Anterior cingulate cortex (tissue), 58 donors: ENCODE measurements at places on chromosomes 12 and 14.

DNA sequence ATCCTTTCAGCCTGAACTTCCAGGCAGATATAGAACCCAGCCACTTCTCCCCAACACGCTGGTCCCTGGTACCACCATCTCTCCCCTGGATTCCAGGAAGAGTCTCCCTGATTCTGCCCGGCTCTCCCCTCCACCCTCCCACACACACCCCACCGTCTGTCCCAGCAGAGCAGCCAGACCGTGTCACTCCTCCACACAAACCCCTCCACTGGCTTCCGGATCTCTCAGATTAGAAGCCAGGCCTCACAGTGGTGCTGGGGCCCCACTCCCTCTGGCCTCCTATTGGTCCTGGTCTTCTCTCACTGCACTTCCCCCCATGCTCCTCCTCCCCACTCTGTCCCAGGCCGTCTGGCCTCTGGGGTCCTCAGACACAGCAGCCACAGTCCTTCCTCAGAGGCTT is 52.4 kb upstream of the CDKN3 start:
- DNase-seq, result no peak

DNA sequence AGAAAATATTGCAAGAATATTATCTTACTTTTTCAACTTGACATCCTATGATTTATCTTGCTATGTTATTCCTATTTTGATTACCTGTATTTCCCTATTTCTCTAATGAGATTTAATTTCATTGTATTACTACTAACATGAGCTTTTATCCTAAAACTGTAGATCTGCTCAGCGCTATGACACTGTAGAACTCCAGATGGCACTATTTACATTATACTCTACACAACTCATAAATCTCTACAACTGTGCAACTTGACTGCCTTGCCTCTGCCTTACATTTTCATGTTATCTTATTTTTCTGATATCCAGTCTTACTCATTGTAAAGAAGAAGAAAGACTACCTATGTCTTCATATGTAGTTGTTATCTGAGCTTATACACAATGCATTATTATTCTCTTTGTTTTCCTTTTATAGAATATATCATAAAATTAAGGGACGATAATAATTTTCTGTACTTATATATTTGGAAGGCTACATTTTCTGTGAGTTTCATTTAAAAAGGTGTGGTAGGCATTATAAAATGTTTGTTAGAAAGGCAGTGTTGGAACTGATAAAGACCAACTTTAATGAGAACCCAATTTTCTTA is 24.1 kb downstream of the NUP37 start:
- no peak for DNase-seq

DNA sequence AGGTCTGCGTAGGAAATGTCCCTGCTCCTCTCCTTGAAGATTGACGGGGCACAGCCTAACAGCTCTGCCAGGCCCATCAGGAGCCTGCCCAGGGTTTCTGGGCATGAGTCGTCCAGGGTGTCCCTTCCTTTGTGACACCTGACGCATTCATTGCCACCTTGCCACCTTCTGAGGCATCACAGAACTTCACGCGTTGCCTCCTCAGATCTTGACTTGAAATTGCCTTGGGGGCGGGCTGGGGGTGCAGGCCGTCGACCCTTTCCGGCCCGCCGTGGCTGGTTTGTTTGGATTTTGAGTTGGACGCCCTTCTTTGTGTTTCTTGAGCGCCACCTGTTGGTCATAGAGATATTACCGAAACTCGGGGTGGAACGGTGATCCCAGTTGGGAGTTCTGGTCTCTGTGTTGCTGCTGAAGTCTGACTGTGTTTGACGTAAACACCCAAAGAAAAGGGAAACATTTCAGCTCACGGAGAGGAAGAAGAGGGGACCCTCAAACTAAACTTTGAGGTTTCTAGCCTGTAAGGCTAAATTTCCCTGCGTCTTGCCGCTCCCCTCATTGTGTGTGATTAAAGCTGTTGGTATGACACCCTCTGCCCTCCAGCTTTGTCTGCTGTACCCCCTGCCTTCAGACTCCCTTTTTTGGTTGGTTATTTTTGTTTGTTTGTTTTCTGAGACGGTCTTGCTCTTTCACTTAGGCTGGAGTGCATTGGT is 44.6 kb downstream of the MLXIP start:
- no peak for DNase-seq

DNA sequence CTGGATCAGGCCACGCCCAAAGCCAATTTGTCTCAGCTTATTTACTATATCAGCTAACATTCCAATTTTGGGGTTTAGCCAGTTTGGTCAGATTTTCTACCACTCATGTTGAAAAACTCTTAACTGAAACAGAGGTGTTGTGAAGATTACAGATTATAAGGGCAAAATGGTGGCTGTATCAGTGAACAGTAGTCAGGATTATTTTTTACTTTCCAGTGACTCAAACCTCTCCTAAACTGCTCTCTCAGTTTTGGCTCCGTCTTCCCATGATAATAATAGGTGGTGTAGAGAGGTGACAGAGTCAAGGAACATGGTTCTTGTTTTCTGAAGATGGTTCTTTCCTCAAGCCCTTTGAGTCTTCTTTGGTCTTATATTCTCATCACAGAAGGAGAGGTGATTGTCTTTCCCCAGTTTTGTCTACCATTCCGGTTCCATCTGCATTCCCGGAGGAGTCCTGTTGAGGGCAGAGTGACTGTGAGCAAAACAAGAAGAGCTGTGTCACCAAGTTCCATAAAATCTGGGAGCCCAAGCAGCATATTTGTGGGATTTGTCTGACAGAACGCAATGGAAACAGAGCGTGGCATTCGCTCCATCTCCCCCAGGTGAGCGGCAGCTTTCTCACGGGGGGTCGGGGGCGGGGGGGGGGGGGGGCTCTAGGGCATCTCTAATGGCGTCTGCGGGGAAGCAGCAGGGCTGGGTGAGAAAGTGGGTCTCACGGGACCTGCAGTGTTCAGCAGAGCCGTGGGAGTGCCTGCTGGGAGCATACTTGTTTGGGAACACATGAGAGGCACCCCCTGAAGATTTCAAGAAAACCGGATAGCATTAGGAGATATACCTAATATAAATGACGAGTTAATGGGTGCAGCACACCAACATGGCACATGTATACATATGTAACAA is 59.1 kb downstream of the TBC1D30 start:
- DNase-seq, result no peak

GRCh38 chr12:6742834-6743233 is 10.1 kb downstream of the MLF2 start:
- DNase-seq, result no peak

DNA sequence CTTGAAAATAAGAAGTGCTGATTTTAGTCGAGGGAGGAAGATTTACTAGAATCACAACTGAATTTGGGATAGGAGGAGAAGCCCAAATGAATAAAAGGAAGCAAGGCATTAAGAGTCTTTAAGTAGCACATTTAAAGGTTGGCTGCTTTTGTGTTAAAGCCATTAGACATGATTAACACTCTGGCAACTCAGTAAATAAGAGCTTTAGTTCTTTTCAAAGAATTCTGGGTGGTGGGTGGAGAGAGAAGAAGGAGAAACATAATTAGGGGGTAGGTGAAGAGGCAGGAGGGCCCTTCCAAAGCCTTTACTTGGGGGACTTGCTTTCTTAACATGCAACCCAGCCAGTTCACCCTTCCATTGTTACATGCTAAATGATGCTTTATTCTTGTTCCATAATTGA is 284.6 kb upstream of the SEL1L start:
- DNase-seq, result no peak

- DNase-seq, result no peak
Observed at GRCh38 chr14:88010331-88010730, 5.4 kb downstream of the GPR65 start.

GRCh38 chr12:116881877-116882507 is 751 bp upstream of the HRK start:
- DNase-seq, result no peak

GRCh38 chr14:89427426-89428172 is 10.6 kb upstream of the FOXN3 start:
- DNase-seq, result no peak

- no peak for DNase-seq
Observed at GRCh38 chr14:103206836-103207387, 83.7 kb downstream of the TNFAIP2 start.

GRCh38 chr12:54478270-54478669 is 4.9 kb upstream of the GTSF1 start:
- no peak for DNase-seq

GRCh38 chr12:120000556-120000955 is 11.5 kb downstream of the BICDL1 start:
- DNase-seq, result no peak

- no peak for DNase-seq
Observed at GRCh38 chr12:95966287-95966870, 23.2 kb downstream of the AMDHD1 start.

DNA sequence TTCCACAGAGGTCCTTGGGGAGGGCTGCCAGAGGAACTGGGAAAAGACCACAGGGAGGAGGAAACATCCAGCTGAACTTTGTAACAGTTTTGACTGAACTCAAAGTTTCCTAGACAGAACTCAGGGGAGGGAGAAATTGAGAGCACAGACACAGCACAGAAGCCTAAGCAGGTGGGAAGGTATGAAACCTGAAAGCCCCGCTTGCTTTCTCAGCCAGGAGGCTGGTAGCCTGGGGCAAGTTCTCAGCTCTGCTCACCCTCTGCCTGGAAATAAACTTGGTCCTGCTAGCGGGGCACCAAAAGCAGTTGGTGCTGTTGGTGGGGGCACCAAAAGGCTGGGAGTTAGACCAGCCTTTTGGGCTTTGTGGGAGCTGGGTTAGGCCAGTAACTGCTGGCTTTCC is 25.9 kb upstream of the OR4E1 start:
- no peak for DNase-seq

GRCh38 chr12:86838711-86839110 is 582.5 kb upstream of the MGAT4C start:
- no peak for DNase-seq
